T-cell (primary cell): ENCODE measurements at places on chromosomes 12 and 14.

- H3K36me3 ChIP-seq: no peaks in the 10 kb centered on the region
- no peak for DNase-seq
- no peak overlapping the region for H3K4me3 ChIP-seq
- H3K27ac ChIP-seq: no peak overlapping the region
- H3K4me1 ChIP-seq: no peaks in the 10 kb centered on the region
Measured at GRCh38 chr12:113142173-113142885, 6.8 kb upstream of the RASAL1 start.

DNA sequence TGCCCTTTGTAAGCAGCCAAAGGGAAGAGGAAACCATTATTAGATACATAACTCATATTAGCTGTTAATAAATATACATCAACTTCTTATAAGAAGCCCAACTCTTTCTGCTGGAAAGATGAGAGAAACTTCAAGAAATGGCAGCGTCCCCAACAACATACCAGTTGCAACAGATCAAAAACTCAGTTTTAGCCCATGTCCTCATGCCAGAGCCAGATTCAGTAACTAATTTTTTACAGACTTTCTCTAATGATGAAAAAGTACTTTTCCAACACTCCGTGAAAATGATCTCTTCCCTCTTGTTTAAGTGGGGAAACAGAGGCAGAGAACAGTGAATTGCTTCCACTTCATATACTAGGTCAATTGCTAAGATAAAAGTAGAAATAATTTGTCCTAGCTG is 206.8 kb upstream of the NUDT4 start:
- H3K4me1 ChIP-seq: no peaks in the 10 kb centered on the region
- DNase-seq: no peak
- H3K4me3 ChIP-seq: no peak overlapping the region
- no peaks in the 10 kb centered on the region for H3K27me3 ChIP-seq

DNA sequence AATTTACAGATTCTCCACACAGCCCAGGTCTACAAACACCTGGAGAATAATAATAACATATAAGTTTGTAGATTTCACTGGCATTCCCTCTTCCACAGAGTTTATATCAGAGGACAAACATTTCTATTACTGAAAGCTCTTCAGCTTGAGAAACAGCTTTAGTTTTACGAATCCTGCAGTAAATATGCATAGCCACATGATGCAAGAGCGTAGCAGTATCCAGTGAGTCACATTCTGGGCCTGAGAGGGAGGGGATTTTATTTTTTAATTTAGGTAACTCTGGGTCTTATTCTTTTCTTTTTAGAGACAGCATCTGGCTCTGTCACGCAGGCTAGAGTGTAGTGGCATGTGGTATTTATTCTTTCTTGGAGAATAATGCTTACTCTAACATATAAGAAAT is 1002.8 kb downstream of the TRHDE start:
- no peak for DNase-seq
- no peak overlapping the region for H3K4me3 ChIP-seq
- H3K27me3 ChIP-seq: no peaks in the 10 kb centered on the region
- no peaks in the 10 kb centered on the region for H3K4me1 ChIP-seq
- H3K36me3 ChIP-seq: no peaks in the 10 kb centered on the region
- no peak overlapping the region for H3K27ac ChIP-seq

GRCh38 chr12:126830778-126831680 is 1435.9 kb upstream of the TMEM132C start:
- no peaks in the 10 kb centered on the region for H3K4me1 ChIP-seq
- DNase-seq: no peak
- no peak overlapping the region for H3K4me3 ChIP-seq
- H3K36me3 ChIP-seq: no peaks in the 10 kb centered on the region
- peaks cover 7% of the 10 kb centered on the region for H3K27me3 ChIP-seq

DNA sequence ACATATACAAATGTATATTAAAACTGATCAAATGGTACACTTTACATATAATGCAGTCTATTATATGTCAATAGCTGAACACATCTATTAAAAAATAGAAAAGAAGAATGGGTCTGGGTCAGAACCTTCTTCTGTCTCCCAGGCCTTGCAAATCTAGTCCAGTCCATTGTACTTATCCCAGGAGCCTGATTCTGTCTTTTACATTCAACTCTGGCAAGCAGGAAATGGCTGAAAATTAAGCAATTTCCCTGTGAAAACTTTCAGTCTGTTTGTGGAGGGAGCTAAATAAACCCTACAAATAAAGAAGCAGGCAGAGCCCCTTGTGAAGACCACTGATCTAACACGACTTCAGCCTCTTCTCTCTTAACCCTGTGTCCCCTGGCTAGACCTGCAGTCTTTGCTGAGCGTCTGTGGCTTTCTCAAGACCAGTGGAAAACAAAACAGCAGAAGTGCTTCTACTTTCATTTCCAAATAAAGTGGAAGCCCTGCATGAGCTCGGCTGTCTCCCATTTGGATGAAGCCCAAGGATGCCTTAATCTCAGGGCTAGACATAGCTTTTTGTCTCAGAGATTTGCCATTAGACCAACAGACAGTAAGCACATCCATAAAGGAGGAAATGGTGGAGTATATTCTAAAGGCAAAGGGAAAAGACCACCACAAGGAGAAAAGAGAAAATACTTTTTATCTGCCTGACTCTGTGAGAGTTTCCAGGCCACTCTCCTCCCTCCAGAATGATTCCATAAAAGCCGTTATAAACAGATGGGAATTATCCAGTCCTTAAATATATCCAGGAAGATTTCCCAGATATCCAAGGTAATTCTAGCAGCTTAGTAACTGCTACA is 48.2 kb downstream of the CRACR2A start:
- H3K27ac ChIP-seq: no peak overlapping the region
- no peak overlapping the region for H3K4me3 ChIP-seq
- H3K27me3 ChIP-seq: no peaks in the 10 kb centered on the region
- DNase-seq: no peak

DNA sequence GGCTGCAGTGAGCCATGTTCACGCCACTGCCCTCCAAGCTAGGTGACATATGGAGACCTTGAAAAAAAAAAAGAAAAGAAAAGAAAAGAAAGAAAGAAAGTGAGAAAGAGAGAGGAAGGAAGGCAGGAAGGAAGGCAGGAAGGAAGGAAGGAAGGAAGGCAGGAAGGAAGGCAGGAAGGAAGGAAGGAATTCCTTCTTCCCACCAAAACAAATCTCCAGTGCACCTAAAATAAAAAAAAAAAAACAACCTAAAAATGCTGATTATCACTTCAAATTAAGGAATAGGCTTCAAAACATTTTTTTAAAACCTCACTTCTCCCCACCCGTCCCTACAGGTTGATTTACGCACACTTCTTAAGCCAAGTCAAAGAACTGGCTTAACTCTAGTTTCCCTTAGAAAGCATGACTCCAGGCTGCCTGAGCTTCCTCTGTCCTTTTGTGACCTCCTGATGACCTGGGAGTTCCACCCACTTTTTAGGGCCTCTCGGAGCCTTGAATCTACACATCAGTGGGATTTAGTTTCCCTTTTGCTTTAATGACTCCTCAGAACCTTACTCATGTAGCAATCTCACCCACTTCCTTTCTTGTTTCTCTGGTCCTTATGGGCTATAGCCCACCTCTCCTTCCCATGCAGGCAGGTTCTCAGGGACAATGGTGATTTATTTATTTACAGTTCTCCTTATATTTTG is 18.6 kb downstream of the DUSP6 start:
- H3K4me3 ChIP-seq: no peak overlapping the region
- H3K4me1 ChIP-seq: peaks cover 3% of the 10 kb centered on the region
- no peak for DNase-seq
- no peak overlapping the region for H3K27ac ChIP-seq
- no peaks in the 10 kb centered on the region for H3K27me3 ChIP-seq

DNA sequence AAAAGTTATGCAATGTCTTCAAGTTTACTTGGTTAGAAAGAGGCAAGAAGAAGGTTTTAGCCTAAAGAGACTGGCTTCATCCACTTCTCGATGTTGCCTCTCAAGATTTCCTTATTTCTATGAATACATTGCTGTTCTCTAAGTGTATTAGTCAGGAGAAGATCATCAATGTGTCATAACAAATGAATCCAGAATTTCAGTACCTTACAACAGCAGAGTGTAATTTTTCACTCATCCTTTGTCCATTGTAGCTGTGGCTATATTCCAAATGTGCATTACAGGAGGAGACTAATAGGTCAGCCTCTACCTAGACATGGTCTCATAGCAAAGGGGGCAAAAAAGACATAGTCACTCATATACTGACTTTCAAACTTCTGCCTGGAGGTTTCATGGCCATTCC is 579.1 kb downstream of the PRKD1 start:
- H3K36me3 ChIP-seq: no peaks in the 10 kb centered on the region
- no peaks in the 10 kb centered on the region for H3K4me1 ChIP-seq
- no peak overlapping the region for H3K4me3 ChIP-seq
- no peaks in the 10 kb centered on the region for H3K27me3 ChIP-seq
- no peak for DNase-seq

GRCh38 chr12:89238593-89238992 is 113.7 kb downstream of the DUSP6 start:
- H3K36me3 ChIP-seq: no peaks in the 10 kb centered on the region
- H3K4me3 ChIP-seq: no peak overlapping the region
- H3K27ac ChIP-seq: no peak overlapping the region

DNA sequence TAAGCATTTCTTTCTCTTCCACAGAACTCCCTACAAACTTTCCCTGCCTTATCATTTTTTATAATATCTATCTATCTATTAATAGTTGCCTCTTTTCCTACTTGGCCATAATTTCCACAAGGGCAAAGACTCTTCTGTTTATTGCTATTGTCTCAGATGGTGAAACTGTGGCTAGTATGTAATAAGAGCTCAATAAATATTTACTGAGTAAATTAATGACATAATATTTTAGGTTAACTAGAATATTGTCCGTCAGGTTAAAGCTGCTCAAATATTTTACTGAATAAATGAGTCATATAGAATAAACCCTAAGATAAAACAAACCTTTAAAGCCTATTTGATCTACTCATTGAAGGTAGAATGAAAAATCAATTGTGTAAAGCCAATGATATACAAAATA is 240.5 kb downstream of the PPFIA2 start:
- no peaks in the 10 kb centered on the region for H3K36me3 ChIP-seq
- H3K27ac ChIP-seq: no peak overlapping the region
- DNase-seq: no peak
- H3K27me3 ChIP-seq: no peaks in the 10 kb centered on the region
- no peak overlapping the region for H3K4me3 ChIP-seq

GRCh38 chr12:111569363-111570083 is 29.6 kb downstream of the ATXN2 start:
- no peaks in the 10 kb centered on the region for H3K27me3 ChIP-seq
- H3K4me1 ChIP-seq: no peaks in the 10 kb centered on the region
- no peak overlapping the region for H3K4me3 ChIP-seq
- no peak for DNase-seq

- H3K27me3 ChIP-seq: no peaks in the 10 kb centered on the region
- H3K36me3 ChIP-seq: no peaks in the 10 kb centered on the region
- no peak overlapping the region for H3K4me3 ChIP-seq
Measured at GRCh38 chr14:97311411-97311810, 514.2 kb downstream of the VRK1 start.

- H3K27me3 ChIP-seq: no peaks in the 10 kb centered on the region
- no peak overlapping the region for H3K27ac ChIP-seq
- H3K36me3 ChIP-seq: peaks cover 6% of the 10 kb centered on the region
Measured at GRCh38 chr12:2804393-2805142, 7.9 kb upstream of the ITFG2 start.

DNA sequence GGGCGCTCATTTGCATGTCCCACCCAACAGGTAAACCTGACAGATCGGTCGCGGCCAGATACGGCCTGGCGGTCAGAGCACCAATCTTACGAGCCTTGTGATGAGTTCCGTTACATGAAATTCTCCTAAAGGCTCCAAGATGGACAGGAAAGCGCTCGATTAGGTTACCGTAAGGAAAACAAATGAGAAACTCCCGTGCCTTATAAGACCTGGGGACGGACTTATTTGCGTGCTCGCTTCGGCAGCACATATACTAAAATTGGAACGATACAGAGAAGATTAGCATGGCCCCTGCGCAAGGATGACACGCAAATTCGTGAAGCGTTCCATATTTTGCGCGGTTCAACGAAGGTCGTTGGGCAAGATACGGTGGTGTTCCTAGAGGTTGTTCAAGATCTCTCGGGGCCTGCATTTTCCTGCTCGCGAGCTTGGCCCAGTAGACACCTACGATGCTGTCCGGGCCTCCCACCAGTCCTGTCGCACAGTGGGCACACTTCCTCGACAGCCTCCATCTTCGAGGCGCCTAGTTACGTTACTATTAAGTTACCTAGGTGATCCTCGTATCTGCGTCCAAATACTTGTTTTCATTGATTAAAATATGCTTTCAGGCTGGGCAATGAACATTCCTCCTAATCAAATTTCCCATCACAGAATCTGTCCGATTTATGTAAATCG is at the start of gene RNU6-7:
Gene RNU6-7 (plus strand): TSS at position 230 of the 675 bp plus-strand sequence.
- peak within 1 kb of the TSS; percentile 96 for H3K27ac ChIP-seq
- H3K36me3 ChIP-seq: no peaks in the 10 kb centered on the region
- no peaks in the 10 kb centered on the region for H3K27me3 ChIP-seq
- H3K4me1 ChIP-seq: peaks cover 10% of the 10 kb centered on the region

DNA sequence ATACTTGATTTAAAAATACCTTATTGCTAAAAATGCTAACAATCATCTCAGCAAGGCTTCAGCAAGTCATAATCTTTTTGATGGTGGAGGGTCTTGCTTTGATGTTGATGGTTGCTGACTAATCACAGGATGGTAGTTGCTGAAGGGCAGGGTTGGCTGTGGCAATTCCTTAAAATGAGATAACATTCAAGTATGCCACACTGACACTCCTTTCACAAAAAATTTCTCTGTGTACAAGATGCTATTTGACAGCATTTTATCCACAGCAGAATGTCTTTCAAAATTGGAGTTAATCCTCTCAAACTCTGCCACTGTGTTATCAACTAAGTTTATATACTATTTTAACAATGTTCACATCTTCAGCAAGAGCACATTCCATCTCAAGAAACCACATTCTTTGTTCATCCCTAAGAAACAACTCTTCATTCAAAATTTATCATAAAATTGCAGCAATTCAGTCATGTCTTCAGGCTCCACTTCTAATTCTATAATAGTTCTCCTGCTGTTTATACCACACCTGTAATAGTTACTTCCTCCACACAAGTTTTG is 16.1 kb downstream of the SCAF11 start:
- no peak overlapping the region for H3K27ac ChIP-seq
- DNase-seq: no peak
- peaks cover 20% of the 10 kb centered on the region for H3K36me3 ChIP-seq
- H3K27me3 ChIP-seq: no peaks in the 10 kb centered on the region

DNA sequence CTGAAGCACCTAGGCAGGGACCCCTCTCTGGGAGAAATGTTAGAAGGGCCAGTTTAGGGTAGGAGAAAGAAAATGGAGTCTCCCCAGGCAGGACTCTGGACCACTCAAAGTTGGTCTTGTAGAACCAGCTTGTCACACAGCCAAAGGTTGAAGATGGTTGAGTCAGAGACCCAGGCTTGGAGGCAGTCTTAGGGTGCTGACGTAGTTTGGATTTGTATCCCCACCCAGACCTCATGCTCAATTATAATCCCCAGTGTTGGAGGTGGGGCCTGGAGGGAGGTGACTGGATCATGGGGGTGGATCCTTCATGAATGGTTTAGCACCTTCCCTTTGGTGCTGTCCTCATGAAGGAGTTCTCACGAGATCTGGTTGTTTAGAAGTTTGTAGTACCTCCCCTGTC is 121.2 kb downstream of the CRACR2A start:
- H3K4me1 ChIP-seq: no peaks in the 10 kb centered on the region
- H3K4me3 ChIP-seq: no peak overlapping the region
- H3K36me3 ChIP-seq: peaks cover 71% of the 10 kb centered on the region
- no peak for DNase-seq
